ENCODE measurements at places on chromosomes 11 and 22. TPM values are rescaled to one million over a fixed set of nuclear protein-coding genes. Genes with fewer than 3 reads are reported as not detected.

CCDC87 gene
- total RNA-seq = 0.23 TPM

APOL4 gene
- total RNA-seq = 0.65 TPM

TRIM48 gene
- not detected for total RNA-seq

PATZ1 gene
- 12.7 TPM for total RNA-seq

APOBEC3B gene
- 1.3 TPM for total RNA-seq

KRTAP5-10 gene
- not detected for total RNA-seq

KDELR3 gene
- 5.8 TPM for total RNA-seq

LGALS12 gene
- not detected for total RNA-seq

PICALM gene
- total RNA-seq = 64.0 TPM

HORMAD2 gene
- total RNA-seq = not detected

MRGPRD gene
- not detected for total RNA-seq

ADM gene
- total RNA-seq = 45.5 TPM

CPT1B gene
- total RNA-seq = 1.1 TPM

MYRF gene
- 1.6 TPM for total RNA-seq

MN1 gene
- total RNA-seq = 18.3 TPM
